ENCODE measurements at places on chromosomes 16 and 17.

- no peaks in the 10 kb centered on the region for H3K27me3 ChIP-seq
- no peak for DNase-seq
- no peak overlapping the region for H3K4me3 ChIP-seq
Observed at GRCh38 chr16:78932355-78932943, 668.1 kb downstream of the MAF start.

GRCh38 chr17:1302761-1303160, 23.3 kb downstream of the TRARG1 start:
- no peak overlapping the region for H3K27ac ChIP-seq
- no peaks in the 10 kb centered on the region for H3K36me3 ChIP-seq
- peaks cover 10% of the 10 kb centered on the region for H3K4me1 ChIP-seq

DNA sequence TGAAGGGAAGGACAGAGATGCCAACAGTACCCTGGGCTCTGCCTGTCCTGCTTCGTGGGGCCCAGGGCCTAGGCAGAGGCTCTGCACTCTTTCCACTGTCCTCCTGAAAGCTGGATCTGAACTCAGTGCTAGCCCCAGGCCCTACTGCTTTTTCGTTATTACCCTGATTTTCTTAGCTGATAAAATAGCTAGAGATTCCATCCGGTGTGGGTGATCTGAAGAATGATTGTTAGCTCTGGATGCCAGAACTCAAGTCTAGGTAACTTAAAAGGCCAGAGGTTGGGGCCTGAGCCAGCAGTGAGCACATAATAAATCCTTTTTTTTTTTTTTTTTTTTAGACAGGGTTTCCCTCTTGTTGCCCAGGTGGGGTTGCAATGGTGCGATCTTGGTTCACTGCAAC, 1.8 kb upstream of the MYBBP1A start:
- no peaks in the 10 kb centered on the region for H3K27me3 ChIP-seq
- no peak overlapping the region for H3K4me3 ChIP-seq
- H3K27ac ChIP-seq = no peak overlapping the region
- no peak for DNase-seq
- H3K36me3 ChIP-seq = peaks cover 5% of the 10 kb centered on the region
- H3K4me1 ChIP-seq = peaks cover 40% of the 10 kb centered on the region

GRCh38 chr17:77572065-77572601, 386.4 kb upstream of the TNRC6C start:
- H3K4me3 ChIP-seq = peak overlapping the region; percentile 40
- H3K27me3 ChIP-seq = peaks cover 72% of the 10 kb centered on the region
- H3K27ac ChIP-seq = peak overlapping the region; percentile 10
- H3K4me1 ChIP-seq = peaks cover 8% of the 10 kb centered on the region

GRCh38 chr17:35705705-35706104, 25.7 kb upstream of the RASL10B start:
- H3K27me3 ChIP-seq = no peaks in the 10 kb centered on the region
- no peak for DNase-seq
- peaks cover 14% of the 10 kb centered on the region for H3K4me1 ChIP-seq
- no peak overlapping the region for H3K4me3 ChIP-seq
- peaks cover 12% of the 10 kb centered on the region for H3K36me3 ChIP-seq
